ENCODE measurements at places on chromosomes 2 and 18. TPM values are rescaled to one million over a fixed set of nuclear protein-coding genes. Genes with fewer than 3 reads are reported as not detected.

DNA sequence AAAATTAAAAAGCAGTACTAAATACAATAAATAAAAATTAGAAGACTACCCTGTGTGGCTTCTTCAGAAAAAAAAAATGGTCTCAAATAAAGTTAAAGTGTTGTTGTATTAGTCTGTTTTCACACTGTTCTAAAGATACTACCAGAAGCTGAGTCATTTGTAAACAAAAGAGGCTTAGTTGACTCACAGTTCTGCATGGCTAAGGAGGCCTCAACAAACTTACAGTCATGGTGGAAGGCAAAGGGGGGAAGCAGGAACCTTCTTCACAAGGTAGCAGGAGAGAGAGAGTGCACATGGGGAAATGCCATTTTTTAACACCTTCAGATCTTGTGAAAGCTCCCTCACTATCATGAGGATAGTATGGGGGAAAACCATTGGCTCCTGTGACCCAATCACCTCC, 612.8 kb downstream of the RNF144A start:
- no peaks in the 10 kb centered on the region for H3K27me3 ChIP-seq
- H3K27ac ChIP-seq = no peak overlapping the region
- H3K4me3 ChIP-seq = no peak overlapping the region
- DNase-seq = no peak

GRCh38 chr18:62331581-62332356, 6.7 kb downstream of the TNFRSF11A start:
- no peak for DNase-seq
- peaks cover 3% of the 10 kb centered on the region for H3K4me1 ChIP-seq
- no peaks in the 10 kb centered on the region for H3K36me3 ChIP-seq
- H3K27me3 ChIP-seq = peaks cover 31% of the 10 kb centered on the region

PRKCE gene
- total RNA-seq = 271 TPM

- no peak overlapping the region for H3K27ac ChIP-seq
- no peak for DNase-seq
- H3K4me3 ChIP-seq = no peak overlapping the region
- no peaks in the 10 kb centered on the region for H3K4me1 ChIP-seq
Measured at GRCh38 chr2:33067598-33067997, 120.8 kb downstream of the LTBP1 start.

KCNG2 gene
- not detected for total RNA-seq

RAB17 gene
- not detected for total RNA-seq

EN1 gene
- total RNA-seq = not detected

- H3K36me3 ChIP-seq = no peaks in the 10 kb centered on the region
- no peak for DNase-seq
- H3K4me3 ChIP-seq = no peak overlapping the region
- no peak overlapping the region for H3K27ac ChIP-seq
- no peaks in the 10 kb centered on the region for H3K27me3 ChIP-seq
- H3K4me1 ChIP-seq = no peaks in the 10 kb centered on the region
Measured at GRCh38 chr18:46693996-46694395, 37.0 kb upstream of the LOXHD1 start.

- no peak overlapping the region for H3K27ac ChIP-seq
- DNase-seq = no peak
- no peaks in the 10 kb centered on the region for H3K36me3 ChIP-seq
- H3K4me3 ChIP-seq = no peak overlapping the region
Measured at GRCh38 chr2:219531639-219532377, 11.8 kb downstream of the CHPF start.

Data from B cell (primary cell).